ENCODE measurements at places on chromosomes 2 and 18.
A peak's percentile ranks its signal among the peaks of the same experiment; 100 is the strongest.

DNA sequence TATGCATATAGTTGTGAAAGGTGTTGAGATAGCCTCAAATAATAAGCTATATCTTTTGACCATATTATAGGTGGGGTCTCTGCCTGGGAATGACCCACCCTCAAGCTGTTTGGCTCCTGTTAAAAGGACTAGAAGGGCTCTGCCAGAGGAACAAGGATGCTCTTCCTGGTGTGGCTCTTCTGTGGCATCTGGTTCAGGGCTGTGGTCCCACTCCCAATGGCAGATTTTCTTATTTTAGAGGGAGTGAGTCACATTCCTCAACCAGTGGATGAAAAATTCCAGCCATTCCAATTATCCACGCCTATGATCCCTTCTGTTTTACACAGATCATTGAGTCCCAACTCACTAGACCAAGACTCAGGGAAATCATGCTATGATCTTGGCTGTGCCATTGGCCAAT lies 119.9 kb downstream of the PARD3B start:
- DNase-seq, result peak; percentile 73

DNA sequence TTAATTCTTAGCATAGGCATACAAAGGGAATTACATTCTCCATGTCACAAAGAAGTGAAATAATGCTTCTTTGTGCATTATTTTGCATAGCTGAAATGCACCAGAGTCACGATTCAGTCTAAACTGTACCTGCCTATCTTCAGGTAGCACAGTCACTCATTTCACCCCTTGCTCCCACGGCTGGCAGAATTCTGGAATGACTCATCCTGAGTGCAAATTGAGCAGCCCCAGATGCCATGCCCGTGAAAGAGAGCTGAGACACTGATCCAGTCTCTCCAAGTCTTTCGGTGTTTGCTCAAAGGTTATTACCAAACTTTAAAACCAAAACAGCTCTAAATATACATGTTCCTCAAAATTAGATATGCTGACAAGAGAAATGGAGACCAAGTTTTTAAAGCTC lies 168.3 kb upstream of the POU3F3 start:
- DNase-seq, result no peak

DNA sequence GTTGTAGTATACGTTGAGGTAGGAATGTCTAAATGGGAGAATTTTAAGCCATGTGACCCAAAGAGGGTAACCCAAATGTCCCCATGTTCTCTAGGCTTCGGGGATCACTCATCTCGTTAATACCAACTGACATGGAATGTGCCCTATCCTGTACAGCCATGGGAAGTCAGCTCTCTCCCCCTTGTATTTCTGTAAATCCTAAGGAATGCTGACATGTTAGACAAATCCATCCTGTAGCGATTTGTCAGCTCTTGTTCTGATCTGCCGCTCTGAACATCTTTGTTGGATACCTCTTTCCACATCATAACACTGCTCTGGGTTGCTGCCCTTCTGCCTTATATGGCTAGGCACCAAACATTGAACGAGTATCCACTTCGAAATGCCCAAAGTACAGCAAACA lies 350.6 kb downstream of the RND3 start:
- DNase-seq, result no peak

DNA sequence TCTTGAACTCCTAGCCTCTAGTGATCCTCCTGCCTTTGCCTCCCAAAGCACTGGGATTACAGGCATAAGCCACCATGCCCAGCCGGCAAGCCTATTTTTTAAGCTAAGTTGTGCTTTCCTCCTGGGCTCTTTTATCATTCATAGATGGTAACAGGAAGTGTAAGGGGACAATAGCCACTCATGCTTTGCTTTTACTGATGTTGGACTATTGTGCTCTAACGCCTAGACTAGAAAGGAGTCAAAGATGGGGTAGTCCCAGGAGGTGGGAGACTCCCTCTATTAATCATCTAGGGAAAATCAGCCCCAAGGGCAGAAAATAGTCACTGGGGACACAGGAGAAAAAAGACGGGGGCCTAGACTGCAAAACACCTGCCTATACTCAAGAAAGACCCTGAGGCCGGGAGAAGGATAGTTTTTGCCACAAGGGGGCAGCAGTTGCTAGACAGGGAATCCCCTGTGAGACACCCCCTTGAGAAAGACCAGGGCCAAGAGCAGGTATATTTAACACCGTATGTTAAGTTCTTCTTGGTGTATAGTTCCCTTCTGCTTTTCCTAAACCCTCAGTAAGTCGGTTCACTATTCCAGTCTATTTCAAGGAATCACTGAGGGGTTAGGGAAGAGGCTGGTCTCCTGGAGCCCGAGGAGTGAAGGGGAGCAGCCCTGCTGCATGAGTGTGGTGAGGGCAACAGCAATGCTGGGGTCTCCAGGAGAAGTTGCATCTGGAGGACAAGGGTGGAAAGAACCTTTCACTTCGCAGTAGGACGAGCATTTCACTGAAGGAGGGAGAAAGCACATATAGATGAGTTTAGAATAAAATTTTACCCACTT lies 2.1 kb upstream of the CXCR1 start:
- peak; percentile 36 for DNase-seq

DNA sequence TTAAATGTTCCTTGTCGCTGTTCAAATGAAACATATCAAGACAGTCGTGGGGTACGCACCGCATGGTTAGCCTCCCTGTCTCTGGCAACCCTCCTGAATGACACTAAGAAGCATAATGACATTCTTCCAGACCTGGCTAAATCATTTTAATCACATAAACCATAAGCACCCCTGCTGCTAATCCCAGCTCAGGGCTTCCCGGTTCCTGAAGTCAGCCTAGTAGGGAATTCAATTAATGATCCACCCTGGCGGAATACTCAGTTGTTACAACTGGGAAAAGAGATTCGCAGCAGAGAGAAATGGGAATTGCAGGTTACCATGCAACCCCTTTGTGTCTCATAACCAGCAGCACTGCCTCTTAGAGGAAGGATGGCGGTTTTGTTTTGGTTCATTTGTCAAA lies 200.8 kb upstream of the AGAP1 start:
- no peak for DNase-seq

GRCh38 chr2:65485839-65486238 lies 53.4 kb upstream of the SPRED2 start:
- DNase-seq, result no peak
